Fibroblast of lung (primary cell): ENCODE measurements at places on chromosomes 3 and 15.

GRCh38 chr3:140552403-140552802 lies 125.5 kb upstream of the TRIM42 start:
- DNase-seq = no peak

DNA sequence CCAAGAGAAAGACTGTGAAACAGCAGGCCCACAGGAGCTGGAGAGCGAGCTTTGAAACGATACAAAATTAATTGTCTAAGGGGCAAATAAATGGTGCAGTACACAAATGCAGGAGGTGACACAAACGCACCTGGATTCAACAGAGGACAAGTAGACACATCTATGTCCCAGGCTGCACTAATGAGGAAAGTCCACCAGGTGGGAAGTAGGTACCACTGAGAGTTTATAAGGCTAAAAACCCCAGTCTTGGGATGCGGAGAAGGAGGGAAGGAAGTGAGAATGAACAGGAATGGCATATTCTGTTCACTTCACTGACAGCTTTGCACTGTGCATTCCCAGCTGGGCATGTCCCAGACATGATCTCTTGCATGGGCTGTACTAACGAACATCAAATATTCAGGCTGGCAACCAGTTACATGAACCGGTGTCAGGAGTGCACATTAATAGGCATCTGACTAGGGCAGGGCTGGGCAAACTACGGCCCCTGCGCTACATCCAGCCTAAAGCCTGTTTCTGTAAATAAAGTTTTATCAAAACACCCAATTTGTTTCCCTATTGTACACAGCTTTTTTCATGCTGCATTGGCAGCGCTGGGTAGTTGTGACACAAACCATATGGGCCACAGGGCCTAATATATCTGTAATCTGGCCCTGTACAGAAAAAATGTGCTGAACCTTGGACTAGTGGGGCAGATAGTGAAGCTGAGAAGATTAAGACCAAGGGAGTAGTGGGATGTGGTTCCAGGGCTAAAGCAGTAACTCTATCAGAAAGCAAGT lies 107.0 kb downstream of the IGF2BP2 start:
- DNase-seq = peak; percentile 33

- no peak for DNase-seq
These were observed 111.6 kb downstream of the MYO9A start for GRCh38 chr15:72006382-72006781.

DNA sequence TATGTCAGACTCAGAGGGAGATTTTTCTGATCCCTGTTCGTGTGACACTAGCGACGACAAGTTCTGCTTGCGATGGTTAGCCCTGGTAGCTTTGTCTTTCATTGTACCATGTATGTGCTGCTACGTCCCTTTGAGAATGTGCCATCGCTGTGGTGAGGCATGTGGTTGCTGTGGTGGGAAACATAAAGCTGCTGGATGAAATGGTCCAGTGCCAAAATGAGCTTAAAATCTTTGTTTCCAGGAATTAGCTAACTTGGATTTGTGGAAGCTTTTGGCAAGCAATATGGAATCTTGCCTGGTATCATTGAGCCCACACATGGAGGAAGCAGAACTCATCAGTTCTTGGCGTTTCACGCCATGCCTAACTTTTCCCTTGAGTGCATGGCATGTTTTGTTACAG lies 98.8 kb downstream of the SPRED1 start:
- DNase-seq = no peak
